ENCODE measurements at places on chromosomes 5 and 9.

DNA sequence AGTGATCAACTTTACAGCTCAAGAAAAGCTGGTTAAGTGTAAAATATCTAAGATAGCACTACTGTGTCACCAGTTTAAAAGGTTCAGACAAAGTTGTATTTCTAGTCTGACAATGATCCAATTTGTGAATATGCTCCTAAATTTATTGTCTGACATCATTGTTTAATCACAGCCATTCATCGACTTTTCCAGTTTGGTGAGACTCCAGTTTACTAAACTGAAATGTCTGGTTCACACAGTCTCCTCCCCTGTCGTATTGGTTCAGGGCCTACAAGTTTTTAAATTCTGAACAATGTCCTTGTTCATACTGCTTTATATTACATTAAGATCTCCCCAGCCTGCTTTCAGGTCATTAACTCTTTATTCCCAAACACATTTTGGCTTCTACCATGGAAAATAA lies 161.4 kb downstream of the CHSY3 start:
- no peak for DNase-seq

- DNase-seq, result no peak
These were observed 782 bp upstream of the CDC20B start for GRCh38 chr5:55173687-55174230.

GRCh38 chr5:157245886-157246285 lies 20.0 kb upstream of the CYFIP2 start:
- DNase-seq, result no peak

- no peak for DNase-seq
These were observed 42.5 kb downstream of the SLC6A3 start for GRCh38 chr5:1402611-1403255.

DNA sequence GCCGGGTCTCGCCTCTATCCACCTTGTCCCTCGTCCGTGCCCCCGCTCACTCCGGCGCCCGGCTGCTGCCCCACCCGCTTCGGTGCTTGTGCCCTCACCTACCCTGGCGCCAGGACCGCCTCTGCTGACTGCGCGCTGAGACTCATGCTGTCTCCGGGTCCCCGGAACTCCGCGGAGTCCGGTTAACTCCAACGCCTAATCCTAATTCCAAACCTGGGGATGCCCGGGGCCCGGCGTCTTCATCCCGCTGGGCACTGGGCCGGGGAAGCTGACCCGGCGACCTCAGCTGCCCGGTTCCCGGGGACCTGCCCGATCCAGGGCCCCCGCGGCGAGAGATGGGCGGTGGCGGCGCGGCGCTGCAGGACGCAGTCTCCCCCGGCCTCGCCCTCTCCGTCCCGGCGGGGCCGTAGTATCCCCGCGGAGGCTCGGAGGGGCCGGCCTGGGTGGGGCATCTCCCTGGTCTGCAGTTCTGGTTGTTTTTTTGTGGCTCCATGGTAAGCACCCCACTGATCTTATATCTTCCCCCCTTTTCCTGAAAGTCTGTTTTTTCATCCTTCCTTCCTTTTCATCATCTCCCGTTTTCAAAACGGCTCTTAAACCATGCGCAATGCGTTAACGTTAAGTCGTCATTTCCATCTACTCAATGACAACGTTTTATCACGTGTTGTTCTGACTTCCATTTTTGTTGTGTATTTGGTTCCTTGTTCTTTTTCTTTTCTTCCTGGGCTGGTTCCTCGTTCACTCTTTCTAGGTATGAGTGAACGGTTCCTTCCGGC lies 41.1 kb upstream of the PLEKHG4B start:
- no peak for DNase-seq

Measured in activated naive CD4-positive, alpha-beta T cell treated with anti-CD3 and anti-CD28 coated beads, Interleukin-2, amount 50 U/mL, for 72 hours (primary cell).